Amygdala (tissue), 56 donors: ENCODE measurements at places on chromosomes 3 and 15.

- DNase-seq = no peak
Measured at GRCh38 chr3:118165413-118165812, 869.2 kb downstream of the IGSF11 start.

- no peak for DNase-seq
Measured at GRCh38 chr15:39110336-39110735, 470.5 kb upstream of the THBS1 start.

- DNase-seq = no peak
Measured at GRCh38 chr3:47910777-47911440, 105.3 kb downstream of the MAP4 start.

DNA sequence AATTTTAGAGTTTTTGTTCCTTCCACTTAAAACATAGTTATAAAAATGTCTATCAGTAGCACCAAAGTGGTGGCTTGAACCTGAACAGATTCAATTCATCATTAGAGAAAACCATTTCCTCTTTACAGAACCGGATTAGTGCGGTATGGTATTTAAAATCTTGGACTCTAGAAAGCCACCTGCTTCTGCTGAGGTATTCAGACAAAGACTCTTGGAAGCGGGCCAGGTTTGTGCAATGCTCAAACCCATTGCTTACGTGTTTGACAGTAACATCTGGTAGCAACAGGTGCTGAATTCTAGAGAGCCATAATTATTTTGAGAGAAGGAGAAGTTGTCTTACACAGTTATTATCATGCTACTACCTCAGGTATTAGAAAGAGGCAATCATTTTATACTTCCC lies 290.5 kb downstream of the NAALADL2 start:
- no peak for DNase-seq

- DNase-seq = no peak
Measured at GRCh38 chr15:22799902-22800301, 13.5 kb downstream of the NIPA1 start.

DNA sequence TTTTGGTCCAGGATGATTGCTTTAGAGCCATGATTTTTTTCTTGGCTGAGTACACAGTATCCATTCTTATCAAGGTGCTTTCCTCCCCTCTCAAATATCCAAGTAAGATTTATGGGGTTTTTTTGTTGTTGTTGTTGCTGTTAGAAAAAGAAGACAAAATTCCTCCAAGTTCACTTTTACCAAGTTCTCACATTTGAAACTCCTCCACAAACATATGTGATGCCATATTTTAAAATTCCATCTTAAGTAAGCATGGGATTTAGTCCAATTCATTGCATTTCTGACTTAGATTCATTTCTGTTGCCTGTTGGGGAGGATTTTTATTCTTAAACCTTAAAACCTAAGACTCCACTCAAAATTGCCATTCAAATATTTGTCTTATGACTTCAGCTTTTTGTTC lies 128.6 kb upstream of the SPATA12 start:
- no peak for DNase-seq

GRCh38 chr3:38297947-38298711 lies 16.0 kb downstream of the SLC22A14 start:
- no peak for DNase-seq

DNA sequence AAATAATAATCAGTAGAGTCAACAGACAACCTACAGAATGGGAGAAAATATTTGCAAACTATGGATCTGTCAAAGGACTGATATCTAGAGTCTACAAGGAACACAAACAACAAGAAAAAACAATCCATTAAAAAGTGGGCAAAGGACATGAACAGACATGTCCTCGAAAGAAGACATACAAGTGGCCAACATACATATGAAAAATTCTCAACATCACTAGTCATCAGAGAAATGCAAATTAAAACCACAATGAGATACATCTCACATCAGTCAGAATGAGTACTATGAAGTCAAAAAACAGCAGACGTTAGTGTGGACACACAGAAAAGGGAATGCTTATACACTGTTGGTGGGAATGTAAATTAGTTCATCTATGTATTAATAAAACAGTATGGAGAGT lies 33.7 kb downstream of the SLC2A2 start:
- DNase-seq = no peak

- DNase-seq = no peak
Measured at GRCh38 chr15:91783008-91783407, 70.5 kb upstream of the SLCO3A1 start.

DNA sequence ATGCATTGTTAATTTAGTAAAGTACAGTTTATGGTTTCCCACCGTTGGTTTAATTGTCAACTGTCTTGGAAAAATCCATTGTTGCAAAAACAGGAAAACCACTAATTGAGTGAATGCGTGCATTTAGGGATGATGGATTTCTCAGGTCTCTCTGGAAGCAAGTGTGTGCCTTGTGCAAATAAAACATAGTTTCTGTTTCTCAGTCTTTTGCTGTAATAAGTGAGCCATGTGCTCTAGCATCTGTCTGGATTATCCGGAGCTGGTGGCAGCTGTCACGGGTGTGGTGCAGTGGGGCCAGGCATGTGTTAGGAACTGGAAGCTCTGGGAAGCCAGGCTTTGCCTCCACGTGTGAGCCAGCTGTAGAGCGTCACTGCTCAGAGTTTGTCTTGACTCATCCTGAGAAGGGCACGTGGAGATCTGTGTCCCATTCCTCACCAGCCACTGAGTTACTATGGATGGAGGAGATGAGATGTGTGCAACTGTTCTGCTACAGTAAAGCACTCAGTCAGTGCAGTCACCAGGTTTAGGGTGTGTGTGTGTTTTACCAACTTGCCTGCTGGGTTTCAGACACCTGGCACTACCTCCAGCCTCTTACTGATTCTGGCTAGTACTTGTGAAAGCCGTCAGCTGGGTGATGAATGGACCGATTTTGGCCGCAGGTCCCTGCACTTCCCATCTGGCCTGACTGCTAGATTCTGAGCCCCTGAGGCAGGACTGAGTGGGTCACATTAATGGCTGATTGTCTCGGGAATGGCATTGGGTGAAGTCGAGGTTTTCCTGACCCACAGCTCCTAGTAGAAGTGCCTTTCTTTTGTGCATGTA lies 7.2 kb downstream of the APBA2 start:
- no peak for DNase-seq

- no peak for DNase-seq
Measured at GRCh38 chr3:129663045-129663446, 56.6 kb upstream of the PLXND1 start.

GRCh38 chr3:61560517-61561373 lies 626 bp upstream of the PTPRG start:
- peak; percentile 12 for DNase-seq

DNA sequence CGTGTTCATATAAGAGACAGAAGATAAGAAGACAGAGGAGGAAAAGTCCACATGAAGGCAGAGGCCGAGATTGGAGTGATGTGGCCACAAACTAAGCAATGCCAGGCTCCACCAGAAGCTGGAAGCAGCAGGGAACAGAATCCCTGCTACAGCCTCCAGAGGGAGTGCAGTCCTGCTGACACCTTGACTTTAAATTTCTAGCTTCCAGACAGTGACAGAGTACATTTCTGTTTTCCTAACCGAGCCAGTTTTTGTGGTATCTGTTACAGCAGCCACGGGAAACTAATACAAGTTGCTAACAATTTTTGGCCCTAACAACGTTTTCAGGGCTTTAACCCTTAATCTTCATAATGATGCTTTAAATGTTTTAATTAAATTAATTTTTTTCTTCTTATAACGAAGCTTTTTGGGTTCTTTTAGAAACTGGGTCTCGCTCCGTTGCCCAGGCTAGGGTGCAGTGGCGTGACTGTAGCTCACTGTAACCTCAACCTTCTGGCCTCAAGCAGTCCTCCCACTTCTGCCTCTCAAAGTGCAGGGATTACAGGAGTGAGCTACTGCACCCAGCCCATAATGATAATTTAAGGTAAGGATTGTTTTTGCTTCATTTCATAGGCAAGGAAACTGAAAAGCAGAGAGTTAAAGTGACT lies 202.3 kb upstream of the PROK2 start:
- DNase-seq = no peak

DNA sequence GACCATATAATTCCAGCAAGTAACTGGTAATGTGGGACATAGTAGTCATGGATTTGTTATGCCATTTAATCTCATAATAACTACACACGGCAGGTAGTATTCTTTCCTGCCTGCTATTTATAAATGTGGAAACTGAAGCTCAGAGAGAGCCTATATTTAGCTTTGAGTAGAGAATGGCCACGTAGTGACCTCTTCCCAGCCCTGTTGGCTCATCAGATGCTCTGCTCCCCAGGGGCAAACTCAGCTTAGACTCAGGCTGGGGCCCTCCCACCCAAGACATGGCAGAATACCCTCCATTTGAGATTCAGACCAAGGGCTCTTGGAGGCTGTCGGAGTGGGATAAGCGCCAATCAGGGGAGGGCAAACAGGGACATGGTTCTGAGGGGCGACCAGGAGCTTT lies 17.3 kb upstream of the HDAC11 start:
- no peak for DNase-seq

DNA sequence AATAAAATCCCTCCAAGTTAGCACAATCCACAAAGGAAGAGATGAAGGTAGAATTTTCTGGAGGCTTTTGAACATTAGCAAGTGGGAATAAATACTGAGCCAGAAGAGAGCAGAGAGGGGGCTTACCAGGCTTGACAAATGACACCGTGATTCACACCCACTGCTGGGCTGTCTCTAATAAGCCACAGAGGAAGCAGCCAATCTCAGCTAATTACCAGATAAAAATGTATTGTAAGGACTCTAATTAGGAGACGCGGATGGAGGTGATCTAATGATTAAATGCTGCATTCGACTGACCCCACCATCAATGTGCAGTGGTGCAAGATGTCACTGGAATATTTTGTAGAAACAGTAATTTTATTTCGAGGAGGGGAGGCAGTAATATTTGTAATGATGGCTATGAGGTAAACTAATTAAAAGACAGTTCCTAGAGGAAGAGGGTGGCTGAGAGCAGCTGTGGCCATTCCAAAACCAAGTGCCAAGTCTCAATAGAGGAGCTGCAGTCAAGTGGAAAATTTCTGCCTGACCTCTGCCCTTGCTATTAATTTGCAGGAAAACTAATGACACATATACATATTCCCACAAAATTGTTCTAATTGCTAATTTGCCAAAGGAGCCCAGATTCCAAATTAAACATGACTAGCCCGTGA lies 602.2 kb downstream of the FOXP1 start:
- no peak for DNase-seq

GRCh38 chr3:127817406-127817841 lies 4.9 kb downstream of the MGLL start:
- DNase-seq = no peak

- DNase-seq = no peak
Measured at GRCh38 chr3:156676768-156677479, 2.5 kb downstream of the TIPARP start.

DNA sequence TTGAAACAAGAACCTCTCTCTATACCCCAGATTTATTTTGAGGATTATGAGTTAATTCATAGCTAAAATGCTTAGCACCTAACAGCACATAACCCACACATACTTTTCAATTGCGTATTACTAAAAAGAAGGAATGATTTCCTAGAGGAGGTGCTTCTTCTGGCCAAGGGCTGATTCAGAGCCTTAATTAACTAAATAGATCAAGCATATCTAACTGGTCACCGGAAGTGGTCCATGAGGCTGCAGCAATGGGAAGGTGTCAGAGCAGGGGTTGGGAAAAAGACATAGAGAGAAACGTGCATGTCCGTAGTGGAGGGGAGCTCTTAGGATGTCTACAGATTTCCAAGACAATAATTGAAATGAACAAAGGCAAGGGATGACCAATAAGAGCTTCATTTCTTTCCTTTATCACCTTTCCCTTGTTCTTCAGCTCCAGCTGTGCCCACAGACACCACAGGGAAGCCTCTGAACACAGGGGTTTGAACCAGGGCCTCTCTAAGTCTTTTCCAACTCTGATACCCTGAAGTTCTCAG lies 467 bp downstream of the HGD start:
- DNase-seq = no peak

DNA sequence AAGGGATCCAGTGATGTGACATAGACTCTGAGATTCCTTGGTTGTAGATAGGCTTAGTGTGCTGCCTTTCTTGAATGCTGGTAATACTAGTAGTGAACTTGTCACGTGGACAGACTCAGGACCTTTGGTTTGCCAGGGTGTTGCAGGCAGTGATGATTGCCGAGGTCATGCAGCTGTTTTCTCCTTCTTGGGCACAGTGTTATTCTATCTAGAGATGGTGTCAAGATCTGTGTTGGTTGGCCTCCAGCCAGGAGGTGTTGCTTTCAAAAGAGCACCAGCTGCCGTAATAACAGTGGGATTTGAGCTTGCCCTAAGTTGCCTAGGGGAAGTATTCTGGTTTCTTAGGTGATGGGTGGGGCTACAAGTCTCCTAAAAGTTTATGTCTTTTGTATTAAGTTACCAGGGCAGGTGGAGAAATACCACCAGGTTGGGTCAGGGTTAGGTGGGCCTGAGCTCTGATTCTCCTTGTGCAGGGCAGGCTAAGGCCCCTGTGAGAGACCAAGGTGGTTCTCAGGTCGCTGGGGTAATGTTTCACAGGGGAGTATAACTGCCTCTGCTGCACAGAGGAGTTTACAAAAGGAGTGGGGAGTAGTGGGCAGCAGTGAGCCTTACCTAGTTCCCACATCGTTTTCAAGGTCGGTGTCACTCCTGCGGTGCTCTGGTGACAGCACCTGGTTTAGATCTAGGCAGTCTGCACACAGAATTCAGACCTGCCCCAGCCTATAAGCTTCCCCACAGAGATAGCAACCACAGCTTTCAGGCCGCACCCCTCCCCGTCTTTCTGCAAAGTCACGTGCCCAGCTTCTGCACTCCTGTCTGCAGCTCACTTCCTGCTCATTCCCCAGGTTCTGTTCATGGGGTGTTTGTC lies 350.3 kb downstream of the DOCK3 start:
- no peak for DNase-seq

DNA sequence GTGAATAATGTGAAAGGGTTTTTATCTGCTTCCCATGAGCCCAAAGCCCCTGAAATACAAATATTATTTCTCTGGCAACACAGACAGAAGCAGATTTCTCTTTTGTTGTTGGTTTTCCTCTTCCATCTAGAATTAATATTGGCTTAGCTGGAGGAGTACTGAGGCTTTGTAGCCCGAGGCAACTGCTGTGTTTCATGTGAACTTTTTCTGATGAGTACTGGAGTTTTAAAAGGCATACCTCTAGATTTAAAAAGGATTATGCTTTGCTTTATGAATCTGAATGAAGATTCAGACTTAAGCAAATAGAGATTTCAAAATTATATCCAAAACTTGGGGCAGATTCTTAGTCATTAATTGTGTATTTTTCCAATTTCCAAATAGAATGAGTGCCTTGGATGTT lies 50.9 kb downstream of the IQCH start:
- DNase-seq = no peak

- DNase-seq = no peak
Measured at GRCh38 chr3:171933441-171933840, 90.3 kb downstream of the TMEM212 start.
